GDM1 (cell line): ENCODE measurements at places on chromosomes 6 and 20.

DNA sequence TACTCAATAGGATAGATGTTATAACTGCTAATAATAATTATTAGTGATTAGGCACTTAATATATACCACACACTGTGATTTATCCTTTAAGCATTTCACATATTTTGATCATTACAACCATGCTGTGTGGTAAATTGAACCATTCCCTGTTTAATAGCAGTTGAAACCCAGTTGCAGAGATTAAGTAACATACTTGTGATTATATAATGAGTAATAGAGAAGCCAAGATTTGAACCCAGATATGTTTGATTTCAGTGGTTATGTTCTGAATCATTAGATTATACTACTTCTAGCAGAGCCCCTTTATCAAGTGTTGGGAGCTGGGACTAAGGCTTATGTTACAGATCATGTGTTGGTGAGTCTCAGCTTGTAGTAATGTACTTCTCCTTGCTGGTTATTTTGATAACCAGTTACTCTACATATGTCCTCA is 44.1 kb downstream of the STK4 start:
- no peak for DNase-seq

DNA sequence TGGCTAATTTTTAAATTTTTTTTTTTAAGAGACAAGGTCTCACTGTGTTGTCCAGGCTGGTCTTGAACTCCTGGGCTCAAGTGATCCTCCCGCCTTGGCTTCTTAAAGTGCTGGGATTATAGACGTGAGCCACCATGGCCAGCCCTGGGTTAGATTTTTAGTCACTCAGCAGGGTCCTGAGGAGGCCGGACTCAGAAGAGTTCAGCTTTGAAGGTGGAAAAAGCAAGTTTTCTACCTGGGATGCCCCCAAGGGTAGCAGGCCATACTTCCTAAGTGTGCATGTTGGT is 44.2 kb downstream of the FGD2 start:
- DNase-seq, result no peak

DNA sequence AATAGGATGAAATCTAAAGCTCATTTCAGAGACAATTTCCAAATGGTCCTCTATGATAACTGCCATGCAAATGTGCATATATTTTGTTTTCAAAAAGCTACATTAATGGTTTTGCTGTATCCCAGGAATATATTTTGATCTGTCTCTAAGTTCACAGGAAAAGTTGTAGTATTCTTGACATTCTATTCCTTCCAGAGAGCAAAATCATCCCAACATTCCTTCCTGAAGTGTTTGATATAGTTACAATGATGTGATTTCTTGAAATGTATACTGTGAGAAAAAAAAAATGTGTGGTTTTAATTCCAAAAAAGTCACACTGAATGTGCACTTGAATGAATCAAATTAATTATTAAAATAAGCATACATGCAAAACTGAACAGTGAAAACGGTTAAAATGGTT is 996.0 kb upstream of the CITED2 start:
- no peak for DNase-seq

DNA sequence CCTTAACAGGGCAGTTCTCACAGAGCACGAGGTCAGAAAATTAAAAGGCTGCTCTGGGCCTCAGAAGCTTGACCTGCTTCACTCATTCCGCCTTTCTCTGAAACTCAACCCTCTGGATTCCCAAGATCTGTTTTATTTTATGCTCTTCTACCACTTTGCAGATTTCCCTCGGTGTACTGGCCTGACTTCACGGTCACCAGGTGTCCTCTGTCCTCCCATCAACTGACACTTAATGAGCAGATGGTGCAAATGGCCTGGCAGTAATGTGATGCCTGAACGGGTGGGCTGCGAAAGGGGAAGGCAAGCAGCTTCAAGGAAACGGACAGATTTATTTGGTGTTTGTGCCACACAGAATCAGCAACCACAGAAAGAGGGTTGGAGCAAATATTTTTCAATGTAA is 169.7 kb upstream of the TFAP2D start:
- no peak for DNase-seq

DNA sequence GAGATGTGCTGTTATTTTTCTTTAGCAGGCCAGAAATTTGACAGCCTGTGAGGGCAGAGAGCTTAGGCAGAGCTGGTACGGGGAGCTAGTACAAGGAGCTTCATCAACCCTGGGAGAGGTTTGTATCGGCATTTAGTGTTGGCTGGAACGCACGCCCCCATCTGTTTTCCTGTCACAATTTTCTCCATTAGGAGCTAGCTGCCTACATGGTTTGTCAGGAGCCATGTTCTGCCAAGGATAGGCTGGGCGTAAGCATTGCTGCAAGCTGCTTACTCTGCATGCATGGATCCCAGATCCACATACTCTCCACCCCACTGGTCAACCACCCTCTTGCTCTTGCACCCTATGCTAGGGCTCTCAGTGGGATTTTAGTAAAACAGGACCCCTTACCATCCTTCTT is 449.0 kb upstream of the CHD6 start:
- DNase-seq, result no peak

- no peak for DNase-seq
Measured at GRCh38 chr6:118260833-118261232, 287.3 kb upstream of the PLN start.

DNA sequence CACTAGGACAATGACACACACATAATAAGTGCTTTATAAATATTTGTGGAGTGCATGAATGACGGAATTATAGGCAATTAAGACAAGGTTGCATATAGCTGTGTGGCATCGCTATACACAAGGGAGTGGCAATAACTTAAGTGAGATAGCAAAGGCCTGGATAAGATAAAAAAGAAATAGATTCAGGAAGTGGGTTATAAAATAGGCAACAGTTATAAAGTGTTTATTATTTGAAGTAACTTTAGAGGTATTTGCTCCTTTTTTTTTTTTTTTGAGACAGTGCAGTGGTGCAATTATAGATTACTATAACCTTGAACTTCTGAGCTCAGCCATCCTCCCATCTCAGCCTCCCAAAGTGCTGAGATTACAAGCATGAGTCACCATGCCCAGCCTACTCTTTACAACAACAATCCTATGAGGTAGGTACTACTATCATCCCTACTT is 75.9 kb upstream of the LOC128125822 start:
- no peak for DNase-seq

GRCh38 chr6:37369321-37370201 is 15.8 kb downstream of the RNF8 start:
- DNase-seq, result no peak
